T-cell (primary cell): ENCODE measurements at places on chromosomes 13 and 19.

DNA sequence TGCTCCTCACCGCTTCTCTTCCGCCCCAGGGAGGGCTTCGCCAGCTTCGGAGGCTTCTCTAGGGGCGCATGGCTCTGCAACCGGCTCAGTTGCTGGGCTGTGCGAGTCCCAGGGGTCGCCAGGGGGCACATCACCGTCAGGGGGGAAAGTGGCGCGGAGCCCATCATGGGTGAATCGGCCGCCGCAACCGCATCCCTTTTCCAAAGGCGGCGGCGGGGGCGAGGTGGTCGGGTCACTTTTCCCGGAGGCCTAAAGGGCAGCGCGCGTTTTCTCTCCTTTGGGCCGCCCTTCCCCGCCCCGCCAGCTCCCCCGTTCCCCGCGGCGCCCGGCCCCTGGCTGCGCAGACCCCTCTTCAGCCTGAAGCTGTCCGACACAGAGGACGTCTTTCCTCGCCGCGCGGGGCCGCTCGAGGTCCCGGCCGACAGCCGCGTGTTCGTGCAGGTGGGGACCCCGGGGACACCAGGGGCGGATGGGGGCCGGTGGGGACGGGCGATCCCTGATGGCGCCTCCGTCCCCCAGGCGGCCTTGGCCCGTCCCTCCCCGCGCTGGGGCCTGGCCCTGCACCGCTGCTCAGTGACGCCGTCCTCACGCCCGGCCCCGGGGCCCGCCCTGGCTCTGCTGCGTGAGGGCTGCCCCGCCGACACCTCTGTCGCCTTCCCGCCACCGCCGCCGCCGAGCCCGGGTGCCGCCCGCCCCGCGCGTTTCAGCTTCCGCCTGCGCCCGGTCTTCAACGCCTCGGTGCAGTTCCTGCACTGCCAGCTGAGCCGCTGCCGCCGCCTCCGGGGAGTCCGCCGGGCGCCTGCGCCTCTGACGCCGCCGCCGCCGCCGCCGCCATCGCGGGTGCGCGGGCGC lies 1.7 kb downstream of the TGFBR3L start:
- no peak for DNase-seq

DNA sequence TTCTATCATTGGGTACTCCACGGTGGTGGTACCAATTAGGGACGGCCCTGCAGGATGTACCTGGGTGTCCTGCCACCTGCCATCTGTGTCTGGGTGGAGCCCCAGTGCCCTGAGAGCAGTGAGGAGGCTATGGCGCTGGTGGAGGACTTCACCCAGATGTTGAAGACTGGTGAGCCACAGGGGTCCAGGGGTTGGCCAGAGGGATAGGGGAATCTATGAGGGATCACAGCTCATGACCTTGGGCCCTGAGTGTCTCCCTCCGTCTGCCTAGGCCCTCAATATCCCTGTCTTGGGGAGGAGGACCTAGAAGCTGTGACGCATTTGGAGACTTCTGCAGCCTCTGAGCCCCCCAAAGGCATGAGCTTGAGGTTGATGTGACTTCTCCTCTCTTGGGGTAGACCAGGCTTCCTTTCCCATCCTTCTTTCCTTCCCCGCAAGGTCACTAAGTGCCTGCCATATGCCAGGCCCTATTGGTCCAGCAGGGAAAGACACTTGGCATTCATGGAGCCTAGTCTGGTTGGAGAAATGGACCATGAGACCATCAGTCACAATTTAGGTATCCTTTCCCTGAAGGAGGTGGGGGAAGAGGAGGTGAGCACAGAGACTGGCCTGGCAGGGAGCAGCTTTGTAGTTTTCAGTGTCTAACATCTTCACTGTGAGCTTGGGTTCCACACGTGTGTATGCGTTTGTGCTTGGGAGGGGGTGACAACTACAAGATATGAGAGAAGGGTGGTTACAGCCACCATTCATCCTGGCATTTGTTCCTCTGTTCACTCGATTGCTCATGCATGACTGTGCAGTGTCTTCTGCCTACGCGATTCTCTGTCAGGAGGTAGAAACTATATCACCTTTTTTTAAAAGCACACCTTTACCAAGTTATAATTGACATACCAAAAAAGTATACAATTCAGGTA lies 5.1 kb upstream of the MZF1 start:
- no peak for DNase-seq

- DNase-seq: no peak
These were observed 7.8 kb upstream of the VSTM2B start for GRCh38 chr19:29517946-29518345.

DNA sequence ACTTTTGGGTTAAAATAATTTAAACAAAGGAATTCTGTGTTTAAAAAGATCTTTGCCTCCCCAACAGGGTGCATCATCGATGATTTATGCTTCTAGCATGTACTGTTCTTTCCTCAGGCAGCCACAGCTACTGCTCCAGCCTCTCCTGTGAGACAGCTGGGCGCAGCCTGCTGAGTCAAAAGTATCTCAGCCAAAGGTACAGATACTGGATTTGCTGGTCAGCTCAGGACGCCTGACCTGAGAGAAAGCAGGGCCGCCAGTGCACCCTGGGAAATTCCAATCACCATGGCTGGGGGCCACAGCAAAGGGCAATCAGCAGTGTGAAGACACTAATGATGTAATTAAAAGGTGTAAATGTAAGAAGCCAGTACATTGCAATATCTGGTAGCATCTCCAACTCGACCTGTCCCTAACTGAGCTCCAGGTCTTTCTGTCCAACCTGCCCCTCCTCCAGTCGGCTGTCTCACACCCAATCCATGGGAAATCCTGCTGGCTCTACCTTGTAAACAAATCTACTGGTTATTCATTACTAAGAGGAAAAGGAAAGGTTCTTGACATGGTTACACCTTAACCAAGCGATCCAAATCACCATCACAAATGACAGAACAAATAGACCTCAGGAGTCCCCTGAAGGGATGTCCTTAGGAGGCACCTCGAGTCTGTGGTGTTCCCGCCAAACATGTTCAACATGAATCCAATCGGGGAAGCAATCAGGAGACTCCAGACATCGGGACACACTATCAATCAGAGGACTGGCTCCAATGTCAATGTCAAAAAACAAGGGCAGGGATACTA lies 7.3 kb downstream of the OPA3 start:
- no peak for DNase-seq

GRCh38 chr13:44293908-44294735 lies 79.5 kb upstream of the SERP2 start:
- DNase-seq: no peak

DNA sequence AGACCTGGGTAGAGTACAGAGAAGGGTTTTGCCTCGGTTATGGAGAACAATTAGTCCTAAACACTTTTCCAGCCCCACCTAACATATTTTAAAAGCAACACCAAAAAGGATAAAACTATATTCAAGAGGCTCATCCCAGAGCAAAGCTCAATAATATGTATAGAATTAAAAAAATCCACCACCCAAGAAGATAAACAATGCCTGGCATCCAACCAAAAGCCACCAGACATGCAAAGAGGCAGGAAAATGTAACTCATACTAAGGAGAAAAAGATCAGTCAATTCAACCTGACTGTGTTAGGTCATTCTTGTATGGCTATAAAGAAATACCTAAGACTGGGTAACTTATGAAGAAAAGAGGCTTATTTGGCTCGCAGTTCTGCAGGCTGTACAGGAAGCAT lies 39.3 kb downstream of the FGF9 start:
- no peak for DNase-seq
